Epithelial cell of proximal tubule (primary cell): ENCODE measurements at places on chromosomes 3 and 15.

DNA sequence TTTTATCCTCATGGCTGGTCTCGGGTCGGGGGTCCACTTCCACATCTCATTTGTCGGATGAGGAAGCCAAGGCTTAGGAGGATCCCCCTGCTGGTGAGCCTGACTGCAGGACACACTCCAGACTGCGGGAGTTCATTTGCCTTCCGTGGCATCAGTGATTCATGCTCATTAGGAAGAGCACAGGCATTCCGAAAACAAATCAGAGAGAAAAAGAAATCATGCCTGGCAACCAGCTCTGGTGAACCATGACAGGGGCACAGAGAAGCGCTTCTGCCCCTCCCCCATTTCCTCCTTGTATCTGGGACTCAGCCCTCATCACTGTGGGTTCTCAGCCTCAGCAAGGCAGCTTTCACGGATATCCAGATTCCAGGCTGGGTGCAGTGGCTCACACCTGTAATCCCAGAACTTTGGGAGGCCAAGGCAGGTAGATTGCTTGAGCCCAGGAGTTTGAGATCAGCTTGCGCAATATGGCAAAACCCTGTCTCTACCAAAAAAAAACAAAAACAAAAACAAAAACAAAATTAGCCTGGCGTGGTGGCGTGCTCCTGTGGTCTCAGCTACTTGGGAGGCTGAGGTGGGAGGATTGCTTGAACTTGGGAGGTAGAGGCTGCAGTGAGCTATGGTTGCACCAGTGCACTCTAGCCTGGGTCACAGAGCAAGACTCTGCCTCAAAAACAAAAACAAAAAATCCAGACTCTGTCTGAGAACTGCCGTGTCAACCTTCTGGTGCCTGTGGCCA lies 28.4 kb downstream of the IRAK2 start:
- DNase-seq: peak; percentile 98

- DNase-seq: no peak
Observed at GRCh38 chr3:64023861-64024223, 548 bp upstream of the PSMD6 start.

GRCh38 chr3:32641356-32641755 lies 43.6 kb upstream of the CNOT10 start:
- DNase-seq: no peak

GRCh38 chr3:137767538-137768360 lies 3.6 kb downstream of the SOX14 start:
- DNase-seq: no peak

GRCh38 chr15:67784090-67784781 lies 41.1 kb upstream of the SKOR1 start:
- DNase-seq: no peak

DNA sequence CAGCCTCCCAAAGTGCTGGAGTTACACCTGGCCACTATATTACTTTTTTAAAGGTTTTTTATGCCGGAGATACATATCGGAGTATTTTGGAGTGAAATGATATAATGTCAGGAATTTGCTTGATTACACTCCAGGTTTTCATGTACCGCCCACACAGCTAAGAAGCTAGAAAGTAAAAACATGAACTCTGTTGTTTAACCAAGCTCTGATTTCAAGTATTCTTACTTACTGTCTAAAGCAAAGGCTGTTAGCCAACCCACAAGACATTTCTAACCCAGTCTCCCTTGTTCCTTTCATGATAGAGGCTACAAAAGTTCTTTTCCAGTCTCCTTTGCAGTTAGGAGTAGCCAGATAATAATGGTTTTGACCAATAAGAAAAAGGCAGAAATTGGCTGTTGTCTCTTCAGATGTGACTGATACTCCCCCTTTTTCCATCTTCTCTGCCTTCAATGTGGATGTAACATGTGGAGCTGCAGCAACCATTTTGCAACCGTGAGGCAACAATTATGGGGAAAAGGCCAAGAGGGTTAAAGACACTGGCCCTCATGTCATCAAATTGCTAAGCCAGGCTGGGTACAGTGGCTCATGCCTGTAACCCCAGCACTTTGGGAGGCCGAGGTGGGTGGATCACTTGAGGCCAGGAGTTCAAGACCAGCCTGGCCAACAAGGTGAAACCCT lies 6.1 kb upstream of the CP start:
- DNase-seq: no peak

DNA sequence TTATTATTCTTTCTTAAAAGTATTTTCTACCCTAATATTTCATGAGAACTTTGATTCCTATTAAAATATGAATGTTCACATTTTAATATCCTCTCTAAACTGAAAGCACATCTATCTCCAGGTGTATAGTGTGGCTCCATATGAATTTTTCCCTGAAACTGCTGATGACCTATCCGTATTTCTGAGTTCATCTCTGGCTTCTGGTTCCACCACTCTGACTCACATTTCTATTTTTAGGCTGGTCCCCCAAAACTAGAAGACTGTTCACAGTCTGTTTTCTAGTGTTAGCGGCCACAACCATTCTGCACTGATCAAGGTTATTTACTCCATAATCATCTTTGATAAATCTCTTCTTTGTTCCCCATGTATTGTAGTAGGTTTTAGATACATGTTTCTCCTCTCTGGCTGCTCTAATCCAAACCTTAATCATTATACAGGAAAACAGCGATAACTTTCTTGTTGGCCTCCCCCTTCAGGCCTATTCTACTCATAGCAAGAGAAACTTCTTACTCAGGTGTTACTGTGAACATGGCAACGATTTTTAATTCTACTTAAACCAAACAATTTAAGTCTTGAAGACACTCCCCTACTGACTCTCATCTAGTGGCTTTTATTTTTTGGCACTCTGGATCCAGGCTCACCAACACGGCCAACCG lies 12.8 kb downstream of the ADPGK start:
- no peak for DNase-seq

- DNase-seq: no peak
Observed at GRCh38 chr3:181009225-181009624, 19.7 kb upstream of the DNAJC19 start.

- DNase-seq: no peak
Observed at GRCh38 chr3:88921986-88922385, 185.4 kb upstream of the EPHA3 start.

DNA sequence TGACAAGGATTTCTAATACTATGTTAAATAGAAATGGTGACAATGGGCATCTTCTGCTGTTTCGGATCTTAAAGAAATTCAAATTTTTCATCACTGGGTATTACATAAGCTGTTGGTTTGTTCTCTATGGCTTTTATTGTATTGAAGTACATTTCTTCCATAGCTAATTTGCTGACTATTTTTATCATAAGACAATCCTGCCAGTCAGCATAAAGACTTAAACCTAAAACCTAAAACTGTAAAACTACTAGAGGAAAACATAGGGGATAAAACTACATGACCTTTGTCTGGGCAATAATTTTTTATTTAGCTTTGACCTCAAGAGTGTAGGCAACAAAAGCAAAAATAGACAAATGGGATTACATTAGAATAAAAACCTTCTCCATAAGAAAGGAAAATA lies 1017.4 kb downstream of the SI start:
- DNase-seq: no peak

DNA sequence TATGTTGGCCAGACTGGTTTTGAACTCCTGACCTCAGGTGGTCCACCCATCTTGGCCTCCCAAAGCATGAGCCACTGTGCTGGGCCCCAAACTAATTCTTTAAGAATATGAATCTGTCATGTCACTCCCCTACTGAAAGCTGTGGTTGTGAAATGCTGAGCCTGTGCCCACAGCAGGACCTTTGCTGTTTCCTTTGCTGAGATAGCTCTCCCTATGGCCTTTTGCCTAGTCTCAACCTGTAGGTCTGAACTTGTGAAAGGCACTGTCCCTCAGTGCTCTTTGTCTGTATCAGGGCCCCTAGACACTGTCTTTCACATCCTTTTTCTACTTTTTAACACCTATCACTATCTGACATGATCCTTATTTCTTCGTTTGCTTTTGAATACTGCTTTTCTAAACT lies 62.7 kb upstream of the CCR4 start:
- DNase-seq: no peak

DNA sequence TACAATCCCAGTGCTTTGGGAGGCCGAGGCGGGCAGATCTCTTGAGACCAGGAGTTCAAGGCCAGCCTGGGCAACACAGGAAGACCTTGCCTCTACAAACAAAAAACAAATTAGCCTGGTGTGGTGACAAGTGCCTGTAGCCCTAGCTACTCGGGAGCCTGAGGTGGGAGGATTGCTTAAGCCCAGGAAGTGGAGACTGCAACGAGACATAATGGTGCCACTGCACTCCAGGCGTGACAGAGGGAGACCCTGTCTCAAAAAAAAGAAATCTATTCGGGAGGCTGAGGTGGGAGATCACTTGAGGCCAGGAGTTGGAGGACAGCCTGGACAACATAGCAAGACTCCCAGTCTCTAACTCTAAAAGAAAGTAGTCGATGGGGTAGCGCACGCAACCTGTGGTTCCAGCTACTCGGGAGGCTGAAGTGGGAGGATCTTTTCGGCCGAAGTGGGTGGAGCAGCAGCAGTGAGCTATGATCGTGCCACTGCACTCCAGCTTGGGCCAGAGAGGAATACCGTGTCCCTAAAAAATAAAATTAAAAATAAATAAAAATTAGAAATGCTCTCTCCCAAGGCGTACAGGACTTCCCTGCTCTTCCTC lies 775 bp downstream of the C3orf33 start:
- DNase-seq: no peak

- DNase-seq: no peak
Observed at GRCh38 chr3:71724584-71725270, 475 bp downstream of the EIF4E3 start.

GRCh38 chr3:16290827-16291196 lies 25.8 kb downstream of the OXNAD1 start:
- no peak for DNase-seq

DNA sequence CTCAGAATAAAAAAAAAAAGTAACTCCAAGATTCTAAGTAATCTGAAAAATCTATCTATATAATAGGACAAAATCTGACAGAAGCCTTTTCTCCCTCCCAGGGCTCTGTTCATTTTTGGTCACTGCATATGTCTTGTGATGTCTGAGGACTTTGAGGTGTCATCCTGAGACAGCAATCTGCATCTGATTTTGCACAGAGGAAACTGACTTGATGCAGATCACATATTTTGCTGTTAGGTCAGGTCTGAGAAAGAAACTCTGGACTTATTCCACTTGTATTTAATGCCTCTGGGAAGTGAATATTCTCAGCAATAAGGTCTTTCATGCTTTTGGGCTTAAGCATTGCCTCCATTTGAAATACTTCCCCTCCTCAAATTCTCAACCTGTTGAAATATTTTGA lies 295.2 kb upstream of the THBS1 start:
- DNase-seq: no peak

DNA sequence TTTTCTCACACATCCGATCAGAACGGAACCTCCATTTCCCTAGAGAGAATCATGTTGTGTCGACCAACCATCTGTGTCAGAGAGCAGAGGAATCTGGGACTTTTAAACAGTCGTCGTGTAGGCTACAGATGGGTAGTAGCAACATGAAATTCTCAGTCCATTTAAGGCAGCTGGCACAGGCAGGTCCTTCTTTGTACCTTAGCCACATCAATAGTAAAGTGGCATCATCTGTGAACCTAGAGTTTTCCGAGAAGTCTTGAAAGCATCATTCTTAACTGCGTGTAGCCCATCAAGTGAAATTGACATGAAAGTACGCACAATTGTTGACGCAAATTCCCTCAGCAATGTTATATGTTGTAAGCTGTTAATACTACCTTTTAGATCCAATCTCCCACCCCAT lies 114.5 kb upstream of the GRM7 start:
- no peak for DNase-seq

DNA sequence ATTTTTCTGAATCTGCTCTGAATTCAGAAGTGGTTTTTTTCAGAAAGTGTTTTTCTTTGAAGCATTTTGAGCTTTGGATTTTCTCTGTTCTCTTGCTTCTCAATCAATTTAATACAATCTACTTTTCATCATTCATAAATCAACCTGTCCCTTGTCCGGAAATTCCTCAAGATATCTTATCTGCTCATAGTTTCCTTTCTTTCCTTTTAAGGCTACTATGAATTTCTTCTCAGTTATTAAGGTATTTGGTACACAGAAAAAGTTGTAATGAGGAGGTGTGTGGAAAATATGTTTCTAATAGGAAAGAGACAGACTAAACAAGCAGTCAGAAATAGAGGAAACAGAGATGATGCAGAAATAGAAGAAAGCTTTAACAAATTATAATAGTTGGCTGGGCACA lies 14.4 kb downstream of the CGGBP1 start:
- no peak for DNase-seq

DNA sequence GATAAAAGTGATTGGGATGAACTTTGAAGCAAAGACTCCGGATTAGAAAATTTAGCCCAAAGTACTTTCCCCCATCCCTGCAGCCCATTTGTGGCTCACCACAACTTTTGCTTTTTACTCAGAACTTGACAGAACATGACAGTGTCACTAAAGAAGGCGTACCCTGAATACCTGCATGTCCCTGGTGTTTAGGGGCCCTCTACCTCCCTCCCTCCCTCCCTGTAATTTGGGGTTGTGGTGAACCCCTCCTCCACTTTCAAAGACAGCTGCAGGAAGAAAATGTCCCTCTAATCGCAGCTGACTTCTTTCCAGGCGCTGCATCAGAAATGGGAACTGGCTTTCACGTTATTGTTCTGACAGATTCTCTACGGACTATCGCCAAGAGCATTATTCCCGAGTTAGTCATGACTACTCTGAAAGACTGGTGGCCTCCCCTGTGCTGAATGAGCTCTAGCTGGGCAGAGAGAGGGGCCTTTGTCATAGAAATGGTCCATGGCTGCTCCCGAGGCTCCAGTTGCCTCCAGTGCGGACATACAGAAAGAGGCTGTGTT lies 93.2 kb upstream of the ARHGEF3 start:
- no peak for DNase-seq

GRCh38 chr15:31100738-31101137 lies 787 bp downstream of the TRPM1 start:
- DNase-seq: no peak

DNA sequence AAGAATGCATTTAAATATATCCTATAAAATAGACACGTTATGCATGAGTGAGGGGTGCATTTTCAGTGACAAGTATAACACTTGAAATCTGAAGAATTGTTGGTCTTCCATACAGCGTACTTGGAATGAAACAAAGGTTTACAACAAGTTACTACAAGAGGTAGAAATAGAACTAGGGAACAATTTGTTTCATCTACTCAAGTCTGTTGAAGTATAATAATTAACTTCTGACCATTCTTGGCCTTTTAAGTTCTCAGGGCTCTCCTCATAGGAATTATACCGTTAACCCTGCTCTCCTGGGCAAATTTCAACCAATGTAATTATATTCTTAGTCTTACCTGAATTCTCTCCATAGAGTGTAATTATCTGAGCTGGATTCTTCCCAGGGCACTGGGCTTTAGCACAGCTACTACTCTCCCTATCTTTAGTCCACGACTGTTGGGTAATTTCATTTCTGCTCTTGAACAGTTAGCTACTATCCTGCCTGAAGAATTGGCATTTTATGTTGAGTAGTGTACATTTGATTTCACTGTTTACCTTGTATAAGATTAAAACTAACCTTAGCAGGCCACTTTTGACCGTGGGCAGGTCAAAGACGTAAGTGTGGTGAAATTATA lies 100.6 kb downstream of the UBE2E2 start:
- DNase-seq: no peak

DNA sequence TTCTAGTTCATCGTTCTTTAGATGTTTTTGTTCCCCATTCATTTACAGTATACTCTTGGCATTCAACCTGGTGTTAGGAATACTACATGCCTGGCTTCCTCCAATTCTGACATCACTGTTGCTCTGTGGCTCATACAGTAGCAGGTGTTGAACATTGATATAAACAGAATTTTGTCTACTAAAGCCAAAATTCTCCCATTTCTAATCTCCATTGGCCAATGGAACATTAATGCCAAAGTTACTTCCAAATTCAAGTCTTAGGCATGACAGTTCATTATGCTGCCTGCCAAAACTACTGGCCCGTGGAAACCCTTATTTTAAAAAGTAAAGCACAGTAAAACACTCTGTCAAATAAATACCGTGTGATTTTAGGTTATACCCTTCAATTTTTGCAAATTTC lies 368.0 kb downstream of the NAALADL2 start:
- DNase-seq: no peak
